Fibroblast of villous mesenchyme (primary cell): ENCODE measurements at places on chromosomes 6 and 20. TPM values are rescaled to one million over a fixed set of nuclear protein-coding genes. Genes with fewer than 3 reads are reported as not detected.

The WFDC5 gene
- not detected in 2 replicates for total RNA-seq

The ADGB gene
- not detected in 2 replicates for total RNA-seq

The TULP1 gene
- total RNA-seq: not detected in 2 replicates

The CBLN4 gene
- total RNA-seq: not detected in 2 replicates

The CEP43 gene
- total RNA-seq: 19.3 and 37.6 TPM in 2 replicates

The SYNDIG1 gene
- under 0.01 TPM in 1 of 2 replicates, not detected in the other for total RNA-seq

The CDH4 gene
- 1.3 and 1.7 TPM in 2 replicates for total RNA-seq

The WFDC10B gene
- not detected in 2 replicates for total RNA-seq

The SLC22A3 gene
- total RNA-seq: 1.3 and 10.0 TPM in 2 replicates

The LKAAEAR1 gene
- under 0.01 TPM in 1 of 2 replicates, not detected in the other for total RNA-seq

The C6orf58 gene
- not detected in 2 replicates for total RNA-seq

The EYA4 gene
- under 0.01 TPM in 2 replicates for total RNA-seq

The PRSS16 gene
- under 0.01 TPM in 1 of 2 replicates, not detected in the other for total RNA-seq

The XKR7 gene
- total RNA-seq: not detected in 2 replicates

The LY6G5C gene
- total RNA-seq: 0.43 and 0.64 TPM in 2 replicates

The HSPA12B gene
- under 0.01 TPM in 1 of 2 replicates, not detected in the other for total RNA-seq

The EEF1A2 gene
- under 0.01 and 0.43 TPM in 2 replicates for total RNA-seq

The HLA-DRB5 gene
- total RNA-seq: not detected in 2 replicates

The GSTA3 gene
- total RNA-seq: not detected in 2 replicates

The RFX6 gene
- not detected in 2 replicates for total RNA-seq

The FAM209B gene
- not detected in 2 replicates for total RNA-seq

The RSPH4A gene
- under 0.01 and 0.32 TPM in 2 replicates for total RNA-seq

The SMLR1 gene
- total RNA-seq: not detected in 2 replicates

The POLR3F gene
- 11.6 and 18.6 TPM in 2 replicates for total RNA-seq

The RIPOR3 gene
- 28.1 and 29.3 TPM in 2 replicates for total RNA-seq

The MATN4 gene
- total RNA-seq: not detected in 2 replicates

The PTPRK gene
- 70.0 and 82.5 TPM in 2 replicates for total RNA-seq

The NOTCH4 gene
- 1.3 and 1.6 TPM in 2 replicates for total RNA-seq

The PDSS2 gene
- total RNA-seq: 8.4 and 12.5 TPM in 2 replicates

The KCNB1 gene
- total RNA-seq: 0.32 TPM in 1 of 2 replicates, not detected in the other

The SIRPB2 gene
- total RNA-seq: not detected in 2 replicates
